Mammary epithelial cell (primary cell): ENCODE measurements at places on chromosomes 2 and 18. TPM values are rescaled to one million over a fixed set of nuclear protein-coding genes. Genes with fewer than 3 reads are reported as not detected.

The MYL1 gene
- total RNA-seq, result not detected in 2 replicates

DNA sequence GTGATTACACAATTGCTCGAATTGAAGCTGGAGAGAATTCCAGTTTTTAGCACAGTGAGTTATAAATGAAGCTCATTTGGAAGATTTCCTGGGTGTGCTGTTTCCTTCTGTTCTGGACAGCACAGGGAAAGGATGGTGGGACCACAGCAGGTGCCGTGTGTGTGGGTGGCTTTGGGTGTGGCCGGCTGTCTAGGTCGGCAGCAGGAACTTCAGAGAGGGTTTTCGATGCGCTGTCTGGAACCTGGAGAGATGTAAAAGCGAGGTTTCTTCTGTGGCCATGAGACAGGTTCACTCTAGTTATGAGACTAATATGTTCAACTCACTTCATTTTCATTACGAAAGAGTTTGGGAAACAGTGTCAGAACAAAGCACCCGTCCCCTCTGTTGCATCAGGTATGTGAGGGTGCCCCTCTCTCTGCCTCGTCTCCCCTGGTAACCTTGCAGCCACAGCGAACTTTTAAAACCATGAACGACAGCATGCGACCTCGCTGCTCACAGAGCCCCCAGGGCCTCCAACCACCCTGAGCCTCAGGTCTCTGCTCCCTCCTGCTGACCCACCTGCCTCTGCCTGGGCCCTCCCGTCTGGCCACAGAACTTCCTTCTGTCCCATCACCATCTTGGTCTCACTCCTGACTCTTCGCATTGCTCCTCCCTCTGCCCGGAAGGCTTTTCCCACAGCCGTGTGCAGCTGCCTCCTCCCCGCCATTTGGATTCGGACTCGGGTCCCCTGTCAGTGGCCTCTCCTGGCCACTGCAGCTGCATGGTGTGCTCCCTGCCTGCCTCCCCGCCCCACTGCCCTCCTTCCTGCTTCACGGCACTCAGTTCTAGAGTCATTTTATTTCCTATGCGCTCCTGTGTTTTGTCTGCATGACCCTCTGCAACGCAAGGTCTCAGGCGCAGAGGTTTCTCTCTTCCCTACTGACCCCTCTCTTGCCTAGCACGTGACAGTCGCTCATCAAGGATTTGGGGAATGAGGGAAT, 151.2 kb downstream of the NDUFA10 start:
- no peak for DNase-seq

DNA sequence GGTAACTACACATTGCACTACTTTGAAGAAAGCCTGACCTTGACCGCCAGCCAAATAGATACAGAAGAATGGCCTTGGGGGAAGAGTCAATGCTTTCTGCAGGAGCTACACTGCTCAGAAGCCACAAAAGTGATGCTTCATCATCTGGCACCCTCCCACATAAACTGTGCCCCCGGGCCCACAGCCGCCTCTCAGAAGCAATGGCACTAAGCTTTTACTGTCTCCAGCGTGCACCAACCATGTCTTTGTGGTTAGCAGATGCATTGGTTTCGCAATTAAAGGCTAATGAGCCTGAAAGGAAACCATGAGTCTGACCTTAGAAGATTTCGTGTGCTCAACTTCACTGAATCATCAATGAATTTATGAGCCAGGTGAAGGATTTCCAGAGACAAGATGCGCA, 209.4 kb upstream of the TRIB2 start:
- peak; percentile 99 for DNase-seq

GRCh38 chr2:217685255-217685605, 317.6 kb downstream of the TNS1 start:
- peak; percentile 96 for DNase-seq

DNA sequence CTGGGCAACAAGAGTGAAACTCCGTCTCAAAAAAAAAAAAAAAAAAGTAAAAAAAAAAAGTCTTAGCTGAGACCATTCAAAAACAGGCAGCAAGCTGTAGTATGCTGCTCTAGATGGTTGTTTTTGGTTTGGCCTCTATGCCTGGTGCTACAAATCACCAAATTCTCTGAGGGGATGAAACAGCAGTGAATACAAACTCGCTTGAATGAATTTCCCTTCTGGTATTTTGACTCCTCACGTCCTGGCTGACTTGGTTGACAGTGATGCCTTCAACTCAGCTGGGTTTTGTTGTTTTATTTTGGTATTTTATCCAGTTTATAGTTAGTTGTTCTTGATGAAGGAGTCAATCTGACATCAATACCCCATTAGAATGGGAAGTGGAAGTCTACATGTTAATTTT, 3.3 kb upstream of the TCF7L1 start:
- DNase-seq, result no peak

GRCh38 chr2:241386519-241386918, 30.4 kb downstream of the FARP2 start:
- DNase-seq, result no peak

DNA sequence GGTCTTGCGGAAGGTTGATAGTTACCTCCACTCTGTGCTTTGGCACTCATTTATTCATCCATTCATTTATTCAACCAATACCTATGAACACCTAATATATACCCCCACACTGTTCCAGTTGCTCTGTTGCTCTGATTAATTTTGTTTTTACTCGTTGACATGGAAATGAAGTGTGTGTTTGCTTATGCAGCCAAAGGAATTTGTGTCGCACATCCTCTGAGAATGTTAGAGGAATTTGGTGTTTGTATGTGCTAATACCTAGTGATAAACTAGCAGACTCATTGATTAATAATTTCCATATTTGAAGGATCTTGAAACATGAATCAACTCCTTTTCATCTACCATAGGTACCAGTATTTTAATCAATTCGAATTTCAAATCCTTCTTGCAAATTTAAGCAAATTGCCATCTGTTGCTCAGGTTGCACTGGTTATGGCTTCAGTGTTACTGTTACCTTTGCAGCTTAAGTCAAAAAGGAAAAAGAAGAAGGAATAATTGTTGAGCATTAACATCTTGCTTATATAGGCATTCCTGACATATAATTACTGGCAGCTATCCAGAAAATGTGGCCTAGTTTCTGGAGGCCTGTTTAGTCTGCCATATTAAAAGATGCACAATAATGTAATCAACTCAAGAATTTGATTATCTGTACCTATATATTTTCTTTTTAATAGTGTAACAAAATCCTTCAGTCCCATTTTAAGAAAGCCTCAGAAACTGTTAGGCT, 25.7 kb upstream of the CRIM1 start:
- peak; percentile 60 for DNase-seq

DNA sequence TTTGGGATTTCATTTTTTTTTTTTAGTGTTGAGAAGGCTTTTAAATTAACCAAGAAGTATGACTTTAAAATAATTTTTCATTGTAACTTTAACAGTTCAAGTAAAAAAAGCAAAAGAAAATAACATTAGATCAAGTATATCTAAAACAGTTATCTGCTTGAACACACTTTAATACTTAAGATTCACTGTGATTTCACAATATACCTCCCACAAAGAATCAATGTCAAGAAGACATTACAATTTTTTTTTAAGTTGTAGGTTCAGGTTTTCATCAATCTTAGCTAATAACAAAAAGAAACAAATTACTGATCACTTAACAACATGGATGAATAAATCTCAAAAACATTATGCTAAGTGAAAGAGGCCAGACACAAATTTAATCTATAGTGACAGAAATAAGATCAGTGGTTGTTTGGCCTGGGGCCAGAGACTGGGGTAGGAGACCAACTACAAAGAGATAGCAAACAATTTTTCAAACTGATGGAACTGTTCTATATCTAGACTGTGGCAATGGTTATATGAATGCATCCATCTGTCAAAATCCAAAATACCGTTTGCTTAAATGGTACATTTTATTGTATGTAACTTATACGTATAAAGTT, 74.8 kb upstream of the FRZB start:
- no peak for DNase-seq

DNA sequence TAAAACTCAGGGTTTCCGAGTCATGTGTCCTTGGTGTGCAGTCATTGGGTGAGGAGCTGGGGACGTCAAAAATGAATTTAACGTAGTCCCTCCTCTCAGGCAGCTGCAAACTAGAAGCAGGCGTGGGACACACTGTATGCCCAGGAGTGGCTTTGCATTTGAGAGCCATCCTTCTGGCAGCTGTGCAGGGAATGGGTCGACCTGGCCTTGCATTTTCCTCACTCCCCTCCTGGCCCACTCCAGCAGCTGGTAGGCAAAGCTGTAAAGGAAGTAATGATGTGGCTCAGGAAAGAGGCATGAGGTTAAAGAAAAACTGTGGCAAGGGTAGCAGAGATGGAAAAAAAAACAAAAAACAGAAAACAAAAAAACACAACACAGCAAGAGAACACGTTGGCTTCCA, 46.5 kb downstream of the RNF144A start:
- no peak for DNase-seq

DNA sequence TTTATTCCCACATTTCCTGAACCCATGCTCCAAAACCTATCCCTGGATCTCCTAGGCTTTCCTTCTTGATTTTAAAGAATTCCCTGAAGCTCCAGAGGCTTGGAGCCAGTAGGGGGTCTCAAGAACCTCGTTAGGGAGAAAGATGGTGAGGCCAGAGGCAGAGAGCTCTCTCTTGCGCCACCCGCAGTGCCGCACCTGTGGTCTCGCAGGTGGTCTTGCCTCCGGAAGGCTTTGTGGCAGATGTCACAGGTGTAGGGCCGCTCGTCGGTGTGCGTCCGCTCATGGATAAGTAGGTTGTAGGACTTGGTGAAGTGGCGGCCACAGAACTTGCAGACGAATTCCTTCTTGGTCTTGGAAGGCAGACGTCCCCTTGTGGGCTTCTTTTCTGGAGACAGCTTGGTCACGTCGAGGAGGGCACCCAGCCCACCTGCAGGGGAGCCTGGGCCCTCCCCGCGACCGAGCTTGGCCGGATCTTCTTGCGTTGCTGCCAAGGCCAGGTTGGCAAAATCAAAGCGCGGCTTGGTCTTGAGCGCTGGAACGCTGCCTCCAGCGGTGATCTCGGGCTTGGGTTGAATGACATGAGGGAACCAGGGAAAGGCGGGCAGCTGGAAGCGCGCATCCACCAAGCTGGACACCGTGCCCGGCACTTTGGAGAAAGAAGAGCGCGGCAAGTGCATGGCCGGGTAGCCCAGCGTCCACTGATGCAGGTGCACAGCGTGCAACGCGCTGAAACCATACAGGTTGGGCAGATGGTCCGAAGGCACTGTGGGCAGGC, 5.3 kb downstream of the OSR1 start:
- DNase-seq, result no peak

The ANKRD30B gene
- not detected in 2 replicates for total RNA-seq

GRCh38 chr2:48233005-48233404, 296.9 kb upstream of the STON1 start:
- DNase-seq, result peak; percentile 89

DNA sequence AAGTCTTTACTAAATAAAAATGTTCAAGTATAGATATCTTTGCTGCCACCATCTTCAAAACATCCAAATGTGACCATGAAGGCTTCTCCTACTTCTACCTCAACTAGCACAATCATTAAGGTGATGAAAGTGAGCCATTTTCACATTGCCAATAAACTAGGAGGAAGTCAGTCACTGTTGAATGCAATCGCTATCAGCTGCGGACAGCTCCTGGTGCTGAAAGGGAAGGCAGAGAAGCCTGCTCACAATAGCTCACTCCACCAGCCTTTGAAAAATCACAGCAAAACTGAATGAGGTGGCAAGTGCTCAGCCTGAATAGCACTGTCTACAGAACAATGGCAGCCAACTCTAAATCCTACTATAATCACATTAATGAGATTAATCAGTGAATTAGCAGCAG, 2.2 kb downstream of the MYT1L start:
- DNase-seq, result no peak

DNA sequence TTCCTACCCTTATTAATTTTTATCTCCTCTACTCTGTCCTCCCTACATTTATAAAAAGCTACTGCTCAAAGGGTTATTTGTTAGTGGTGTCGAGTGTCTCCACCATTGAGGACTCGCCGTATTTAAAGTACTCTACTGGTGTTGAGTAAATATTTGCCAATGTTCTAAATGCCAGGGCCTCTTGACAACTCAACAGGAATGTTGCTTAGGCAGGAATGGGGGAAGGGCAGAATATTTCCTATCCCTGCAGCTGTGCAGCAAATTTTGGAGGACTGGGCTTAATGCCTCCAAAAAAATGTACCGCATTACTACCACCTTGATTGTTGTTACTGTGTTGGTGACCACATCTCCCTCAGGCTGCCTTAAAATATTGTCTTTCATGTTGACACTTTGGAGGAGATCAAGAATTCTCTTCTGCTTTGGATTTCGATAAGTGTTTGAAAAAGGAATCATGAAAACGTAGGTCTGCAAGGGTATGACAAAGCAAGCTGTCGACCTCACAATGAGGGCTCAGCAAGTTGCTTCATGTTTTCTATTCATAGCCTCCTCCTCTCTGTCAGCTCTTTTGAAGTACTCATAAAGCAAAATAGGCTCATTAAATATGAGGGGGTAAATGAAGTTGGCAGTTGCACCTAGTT, 84.3 kb downstream of the EFEMP1 start:
- DNase-seq, result peak; percentile 86

The MERTK gene
- under 0.01 TPM for total RNA-seq

GRCh38 chr18:37403100-37403781, 162.4 kb downstream of the CELF4 start:
- DNase-seq, result peak; percentile 68

GRCh38 chr2:654896-655295, 22.3 kb downstream of the TMEM18 start:
- no peak for DNase-seq

The CNOT9 gene
- 39.8 TPM for total RNA-seq

DNA sequence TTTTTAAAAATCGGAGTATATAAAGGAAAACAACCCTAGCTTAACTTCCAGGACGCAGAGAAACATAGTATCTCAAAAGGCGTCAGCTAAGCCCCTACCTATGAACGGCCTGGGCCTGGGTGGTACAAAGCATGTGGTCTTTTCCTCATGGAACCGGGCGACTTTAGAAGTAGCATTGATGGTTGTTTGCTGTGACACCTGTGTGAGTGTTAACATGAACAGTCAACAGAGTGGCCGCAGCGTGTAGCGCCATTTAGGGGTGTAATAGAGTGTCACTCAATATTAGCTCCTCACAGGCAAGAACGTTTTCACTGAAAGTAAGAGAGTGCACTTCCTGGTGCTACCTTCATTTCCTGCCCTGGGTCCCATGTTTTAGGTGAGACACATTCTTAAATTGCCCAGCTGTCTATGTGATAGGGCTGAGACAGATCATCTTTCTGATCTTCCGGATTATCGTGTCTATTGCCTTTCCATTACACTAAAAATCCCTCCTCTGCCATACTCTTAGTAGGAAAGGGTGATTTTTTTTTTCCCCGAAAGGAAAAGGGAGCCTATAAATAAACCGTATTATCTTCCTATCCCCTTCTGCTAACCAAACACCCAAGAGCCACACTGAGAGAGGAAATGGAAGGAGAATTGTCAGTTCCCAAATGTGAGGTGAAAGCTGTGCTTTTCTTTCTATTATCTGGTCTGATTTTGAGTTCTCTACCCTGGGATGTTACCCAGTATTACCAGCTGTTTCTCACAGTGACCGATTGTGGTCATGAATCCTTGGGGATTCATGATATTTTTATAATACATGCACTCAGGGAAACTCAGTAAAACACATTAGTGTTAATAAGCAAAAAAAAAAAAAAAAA, 1.3 kb downstream of the GORASP2 start:
- DNase-seq, result peak; percentile 79
